ENCODE measurements at places on chromosomes 6 and 20.

GRCh38 chr6:111661541-111662061 is 55.9 kb upstream of the TRAF3IP2 start:
- no peak for DNase-seq

DNA sequence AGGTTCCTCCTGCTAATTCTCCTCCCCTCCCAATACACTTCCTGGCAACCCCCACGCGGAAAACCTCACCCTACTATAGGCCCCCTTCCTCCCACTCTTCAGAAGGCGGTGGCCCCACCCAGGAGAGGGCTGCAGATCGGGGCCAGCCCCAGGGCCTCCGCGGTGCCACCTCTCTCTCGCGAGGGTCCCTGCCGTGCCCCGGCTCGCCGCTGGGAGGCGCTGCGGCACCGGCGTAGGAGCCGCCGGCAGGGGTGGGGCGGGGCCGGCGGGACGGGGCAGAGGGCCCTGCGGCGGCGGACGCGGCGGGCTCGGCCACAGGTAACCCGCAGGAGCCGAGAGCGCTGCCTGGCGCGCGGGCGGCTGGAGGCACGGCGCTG is at the start of gene ANKRD6:
ANKRD6 (plus strand) TSS at position 278 of the 377 bp plus-strand sequence. CDS start 133,825 bp downstream, outside the sequence.
- peak; percentile 8 for DNase-seq

DNA sequence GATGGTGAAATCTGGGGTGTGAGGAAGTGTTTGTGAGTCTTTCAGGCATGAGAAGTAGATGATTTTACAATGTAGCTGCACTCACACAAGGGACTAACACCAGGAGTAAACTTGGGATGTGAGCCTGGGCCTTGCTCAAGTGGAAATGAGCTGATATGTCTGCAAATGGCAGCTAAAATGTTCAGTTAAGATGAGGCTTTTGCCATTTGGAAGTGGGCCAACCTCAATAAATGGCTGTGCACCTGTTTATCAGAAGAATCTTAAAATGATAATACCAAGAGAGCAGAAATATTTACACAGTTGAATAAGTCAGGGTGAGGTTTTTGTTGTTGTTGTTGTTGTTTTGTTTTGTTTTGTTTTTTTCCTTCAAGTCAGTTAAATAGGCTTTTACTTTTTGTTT is 25.7 kb upstream of the KLHL31 start:
- DNase-seq, result no peak

- DNase-seq, result peak; percentile 13
Measured at GRCh38 chr6:39884696-39885095, 49.6 kb downstream of the MOCS1 start.

DNA sequence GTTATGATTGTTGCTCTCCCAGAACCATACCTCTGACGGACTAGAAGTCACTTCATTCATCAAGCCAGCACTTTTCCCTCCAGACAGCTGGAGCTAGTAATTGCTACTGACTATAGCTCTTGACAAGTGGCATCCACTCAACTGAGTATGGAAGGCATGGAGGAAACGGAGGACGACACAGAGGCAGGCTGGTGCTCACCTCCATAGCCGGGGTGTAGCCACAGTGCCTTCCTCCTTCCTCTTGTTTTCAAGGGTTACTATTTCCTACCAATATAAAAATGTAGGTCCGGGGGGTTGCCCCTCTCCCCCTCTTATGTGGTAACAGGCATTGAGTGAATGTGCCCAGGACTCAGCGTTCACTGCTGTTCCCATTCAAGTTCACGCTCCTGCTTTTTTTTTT is 23.5 kb upstream of the FOXC1 start:
- no peak for DNase-seq

DNA sequence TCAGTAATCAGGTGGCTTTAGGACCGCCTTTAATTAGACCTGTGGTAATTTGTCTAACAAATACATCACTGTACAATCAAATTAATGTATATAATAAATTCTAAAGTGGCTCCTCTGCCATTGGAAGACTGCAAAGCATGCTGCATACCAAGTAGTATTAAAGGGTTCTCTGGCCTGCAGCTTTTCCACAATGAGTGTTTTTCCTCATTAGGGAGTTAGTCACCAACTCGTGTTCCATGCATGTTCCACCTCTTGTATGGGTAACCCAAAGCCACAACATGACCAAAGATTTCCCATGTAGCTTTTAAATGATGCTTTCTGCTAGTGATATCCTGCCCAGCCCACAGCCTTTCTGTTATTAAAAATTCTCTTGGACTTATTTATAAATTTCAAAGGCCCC is 218.7 kb downstream of the FUT9 start:
- DNase-seq, result no peak

DNA sequence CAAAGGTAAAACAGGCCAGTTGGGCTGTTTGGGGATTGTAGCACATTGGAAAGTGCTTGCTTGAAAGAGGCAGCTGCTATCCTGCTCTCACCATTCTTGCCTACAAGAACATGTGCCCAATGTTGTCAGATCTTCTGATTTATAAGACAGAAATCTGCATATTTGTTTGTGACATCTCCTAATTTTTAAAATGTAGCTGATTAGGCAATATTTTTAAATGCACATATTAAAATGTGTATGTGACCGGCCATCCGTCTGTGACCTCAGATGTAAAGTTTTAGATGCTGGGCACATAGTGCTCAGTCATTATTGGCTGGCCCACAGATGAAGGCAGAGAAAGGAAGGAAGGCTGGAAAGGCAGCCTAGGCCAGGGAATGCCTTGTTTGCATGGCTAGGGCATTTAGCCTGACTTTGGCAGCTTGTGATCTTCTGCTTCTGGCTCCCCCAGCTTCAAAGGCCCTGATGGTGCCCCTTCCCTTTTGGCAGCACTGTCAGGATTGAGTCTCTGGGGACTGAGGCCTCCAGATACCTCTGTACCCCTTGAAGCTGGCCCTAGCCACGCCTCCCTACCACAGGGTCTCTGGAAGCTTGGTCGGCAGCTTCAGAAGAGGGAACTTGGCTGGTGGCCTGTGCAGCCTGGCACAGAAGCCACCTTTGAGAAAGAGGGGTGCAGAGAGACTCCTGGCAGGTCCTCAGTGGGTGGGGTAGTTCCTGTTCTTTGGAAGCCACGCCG is 6.4 kb downstream of the SNPH start:
- no peak for DNase-seq

GRCh38 chr20:33851842-33852466 is 40.8 kb downstream of the CHMP4B start:
- no peak for DNase-seq

GRCh38 chr6:132461958-132462357 is 51.0 kb downstream of the STX7 start:
- DNase-seq, result no peak

DNA sequence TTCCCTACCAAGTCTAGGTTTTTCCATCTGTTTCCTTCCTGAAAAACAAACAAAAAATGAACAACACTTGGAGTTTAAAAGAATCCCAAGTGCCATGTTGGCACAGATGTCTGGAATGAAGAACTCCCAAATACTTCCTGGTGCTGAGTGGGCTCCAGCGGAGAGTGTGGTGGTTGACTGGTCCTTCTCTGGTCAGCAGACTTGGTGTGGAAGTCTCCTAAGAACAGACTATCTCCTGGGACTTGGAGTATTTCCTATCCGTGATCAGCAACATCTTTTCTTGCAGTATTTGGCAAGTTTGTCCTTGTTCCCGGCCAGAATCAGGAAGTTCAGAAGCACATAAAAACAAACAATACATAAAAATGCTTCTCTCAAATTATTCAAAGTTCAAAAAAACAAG is 154.1 kb downstream of the MTFR2 start:
- DNase-seq, result no peak

DNA sequence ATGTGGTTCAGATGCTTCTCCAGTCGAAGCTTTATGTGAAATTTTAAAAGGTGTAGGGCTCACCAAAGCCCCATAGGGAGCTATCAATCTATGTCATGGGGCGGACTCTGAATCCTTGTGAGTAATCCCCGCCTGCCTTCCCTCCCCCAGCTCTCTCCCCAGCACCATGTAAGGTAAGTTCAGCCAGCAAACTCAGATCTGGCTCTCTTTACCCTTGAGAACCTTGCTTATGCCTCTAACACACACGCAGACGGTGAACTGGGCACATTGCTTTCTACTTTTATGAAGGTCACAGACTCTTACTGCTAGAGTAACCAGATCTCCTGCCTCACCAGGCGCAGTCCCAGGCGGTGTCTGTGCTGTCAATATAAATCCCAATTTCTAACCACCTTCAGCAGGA is 82.6 kb upstream of the CNKSR3 start:
- DNase-seq, result peak; percentile 80

GRCh38 chr6:78948785-78949184 is 81.4 kb downstream of the IRAK1BP1 start:
- no peak for DNase-seq

DNA sequence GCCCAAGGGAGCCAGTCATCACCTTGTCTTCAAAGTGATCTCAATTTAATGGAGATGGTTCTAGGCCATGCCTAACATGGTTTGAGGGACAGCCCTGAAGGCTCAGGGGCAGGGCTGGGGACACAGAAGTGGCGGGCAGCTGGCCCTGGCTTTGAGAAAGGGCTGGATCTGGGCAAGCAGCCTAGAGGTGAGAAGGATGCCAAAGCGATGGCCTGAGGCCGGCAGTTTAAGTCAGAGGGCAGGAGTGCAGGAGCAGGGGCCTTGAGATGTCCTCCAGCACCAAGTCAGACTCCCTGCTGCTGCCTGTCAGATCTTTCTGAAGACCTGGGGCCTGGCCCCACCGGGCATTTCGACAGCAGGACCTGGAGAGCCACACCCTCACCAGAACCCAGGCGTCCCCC is 28.4 kb upstream of the APMAP start:
- no peak for DNase-seq

DNA sequence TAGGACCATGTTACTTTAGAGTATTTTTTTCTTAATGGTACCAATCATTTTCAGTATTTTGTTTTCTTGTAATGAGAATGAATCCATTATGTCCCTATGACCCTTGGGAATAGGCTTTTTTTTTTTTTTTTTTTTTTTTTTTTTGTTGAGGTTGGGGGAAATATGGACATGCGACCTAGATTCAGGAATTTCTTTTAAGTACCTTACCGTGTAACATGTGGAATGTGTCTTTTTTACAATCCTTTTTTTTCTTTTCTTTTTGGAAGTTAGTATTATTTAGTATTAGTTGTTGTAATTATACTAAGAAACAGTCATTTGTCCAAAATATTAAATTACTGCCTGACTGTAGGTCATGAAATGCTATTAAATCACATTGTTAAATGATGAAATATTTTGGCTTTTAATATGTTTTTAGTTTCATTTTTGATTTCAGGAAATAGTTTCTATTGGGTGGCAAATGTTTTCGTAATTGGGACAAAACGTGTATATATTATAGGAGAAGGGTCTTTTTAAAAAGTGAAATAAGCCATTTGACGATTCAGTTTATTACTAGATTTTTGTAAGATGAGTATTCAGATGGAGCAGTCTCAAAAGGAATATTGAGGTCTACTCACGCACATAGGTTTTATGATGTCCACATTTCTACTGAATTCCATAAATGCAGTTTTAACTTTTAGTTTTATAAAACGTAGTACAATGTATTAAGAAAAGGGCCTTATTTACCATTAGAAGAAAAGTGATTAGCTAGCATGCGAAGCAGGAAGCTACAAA is 4.9 kb downstream of the ARID1B start:
- DNase-seq, result no peak

- DNase-seq, result no peak
Measured at GRCh38 chr6:108710030-108710429, 138.2 kb upstream of the ARMC2 start.

GRCh38 chr6:118890997-118891790 is 2.8 kb upstream of the ASF1A start:
- no peak for DNase-seq

GRCh38 chr6:137211910-137212309 is 7.3 kb downstream of the IFNGR1 start:
- no peak for DNase-seq

DNA sequence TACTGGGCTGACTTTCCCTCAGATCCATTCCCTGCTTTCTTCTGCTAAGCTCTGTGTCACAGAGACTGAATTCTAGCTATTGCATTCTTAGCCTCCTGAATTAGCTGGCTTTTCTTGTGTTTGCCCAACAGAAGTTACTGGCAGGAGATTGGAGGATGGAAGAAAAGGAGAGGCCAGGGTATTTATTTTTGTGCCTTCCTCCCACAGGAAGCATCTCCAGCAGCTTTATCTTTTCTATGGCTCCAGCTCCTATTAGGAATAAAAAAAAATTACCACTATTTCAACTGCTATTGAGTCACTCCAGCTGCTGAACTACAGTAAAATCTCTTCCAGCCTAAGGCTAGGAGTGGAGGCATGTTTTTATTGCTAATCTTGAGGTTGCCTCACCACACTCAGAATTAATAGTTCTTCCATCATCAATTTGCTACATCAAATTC is 492.4 kb downstream of the RFPL4B start:
- DNase-seq, result peak; percentile 90

GRCh38 chr6:168606722-168607121 is 165.7 kb downstream of the SMOC2 start:
- no peak for DNase-seq

- DNase-seq, result no peak
Measured at GRCh38 chr20:53639647-53640440, 46.2 kb upstream of the ZNF217 start.

GRCh38 chr6:37826993-37827392 is 7.5 kb downstream of the ZFAND3 start:
- DNase-seq, result no peak

DNA sequence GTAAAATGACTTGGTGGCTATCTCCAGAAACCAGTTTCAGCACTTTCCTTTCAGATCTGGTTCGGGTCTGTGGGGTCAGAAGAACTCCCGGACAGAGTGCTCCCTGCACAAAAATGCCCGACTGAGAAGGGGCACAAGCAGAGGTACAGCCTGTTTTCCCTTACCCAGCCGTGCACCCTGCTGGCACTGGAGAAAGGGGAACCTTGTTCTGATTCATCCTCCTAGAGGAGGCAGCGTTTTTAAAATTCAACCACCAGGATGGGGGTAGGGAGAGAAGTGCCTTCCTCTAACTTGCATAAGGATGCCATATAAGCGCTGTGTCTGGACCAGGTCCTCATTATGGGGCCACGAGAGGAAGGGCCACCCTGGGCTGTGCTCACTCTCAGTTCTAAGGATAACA is 17.6 kb downstream of the RIMS4 start:
- no peak for DNase-seq

GRCh38 chr6:105832313-105832761 is 253.8 kb upstream of the PRDM1 start:
- DNase-seq, result peak; percentile 57

DNA sequence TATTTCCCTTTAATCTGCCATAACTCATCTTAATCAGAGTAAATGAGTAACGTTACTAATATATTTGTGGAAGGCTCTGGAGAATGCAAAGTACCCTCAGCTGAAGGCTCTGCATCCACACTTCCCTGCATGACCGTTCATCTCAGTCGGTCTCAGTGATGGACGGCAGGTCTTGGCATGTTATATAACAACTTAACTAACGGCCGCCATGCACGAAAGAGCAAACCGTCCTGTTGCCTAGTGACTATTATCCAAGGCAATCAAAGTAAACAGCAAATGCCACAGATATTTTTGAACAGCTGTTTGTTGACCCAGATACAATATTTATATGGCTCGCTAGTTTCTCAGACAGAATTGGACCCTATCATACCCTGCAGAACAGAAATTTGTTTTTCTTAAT is 194.9 kb upstream of the SMLR1 start:
- DNase-seq, result no peak
